ENCODE measurements at places on chromosomes 5 and 9. TPM values are rescaled to one million over a fixed set of nuclear protein-coding genes. Genes with fewer than 3 reads are reported as not detected.

- DNase-seq, result no peak
Observed at GRCh38 chr5:151002250-151002649, 18.1 kb upstream of the GPX3 start.

The PKD2L2 gene
- not detected for total RNA-seq

- no peak for DNase-seq
Observed at GRCh38 chr9:100219347-100219746, 120.3 kb downstream of the INVS start.

GRCh38 chr5:23001120-23001519, 148.0 kb upstream of the CDH12 start:
- no peak for DNase-seq

The PPP3R2 gene
- not detected for total RNA-seq

DNA sequence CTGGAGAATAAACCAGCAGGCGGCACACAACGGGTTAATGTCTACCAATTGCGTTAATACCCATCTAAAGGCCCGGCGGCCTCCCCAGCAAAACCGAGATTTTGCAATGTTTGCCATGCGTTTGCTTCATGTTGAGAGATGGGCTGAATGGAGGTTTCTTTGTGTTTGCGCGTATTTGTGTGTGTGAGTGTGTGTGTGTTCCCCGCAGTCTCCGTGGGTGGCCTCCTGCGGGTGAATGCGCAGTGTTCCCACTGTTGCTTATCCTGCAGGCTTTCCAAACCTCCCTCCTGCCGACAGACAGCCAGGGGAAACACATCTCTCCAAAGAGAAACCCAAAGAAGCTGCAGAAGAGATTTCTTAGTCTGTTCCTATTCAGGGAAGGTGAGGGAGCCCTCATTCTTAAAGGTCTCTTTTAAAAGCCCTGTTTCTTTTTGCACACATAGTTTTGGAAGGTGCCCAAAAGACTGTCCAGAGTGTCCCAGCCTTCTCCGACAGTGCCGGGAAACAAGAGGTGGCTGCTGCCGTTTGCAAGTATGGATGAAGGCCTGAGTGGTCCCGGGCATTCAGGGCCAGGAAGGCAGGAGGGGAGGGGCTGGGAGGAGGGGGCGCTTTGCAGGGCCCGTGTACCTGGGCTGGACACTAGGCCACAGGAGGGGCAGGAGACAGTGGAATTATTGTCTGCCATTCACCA, 103.8 kb upstream of the ERCC6L2 start:
- DNase-seq, result no peak

The HAPLN1 gene
- total RNA-seq, result not detected

DNA sequence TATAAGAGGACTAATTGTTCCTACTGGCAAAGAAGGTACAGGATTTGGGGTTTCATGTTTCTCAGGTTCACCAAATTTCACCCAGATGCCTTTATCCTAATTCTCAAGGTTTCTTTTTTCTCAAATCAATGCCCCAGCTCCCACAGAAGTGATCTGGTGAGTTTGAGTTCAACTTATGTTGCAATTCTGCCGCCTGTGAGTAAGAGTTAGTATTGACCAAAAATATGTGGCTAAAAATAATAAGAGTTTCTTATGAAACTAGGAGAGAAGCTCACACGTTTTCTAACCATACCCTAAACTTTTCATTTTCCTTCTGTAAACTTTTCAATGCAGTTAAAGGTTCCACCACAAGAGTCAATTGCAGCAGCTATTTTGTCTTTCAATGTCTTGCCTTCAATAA, 15.1 kb downstream of the SLCO6A1 start:
- no peak for DNase-seq

GRCh38 chr9:100052375-100052774, 46.4 kb downstream of the ERP44 start:
- DNase-seq, result no peak

DNA sequence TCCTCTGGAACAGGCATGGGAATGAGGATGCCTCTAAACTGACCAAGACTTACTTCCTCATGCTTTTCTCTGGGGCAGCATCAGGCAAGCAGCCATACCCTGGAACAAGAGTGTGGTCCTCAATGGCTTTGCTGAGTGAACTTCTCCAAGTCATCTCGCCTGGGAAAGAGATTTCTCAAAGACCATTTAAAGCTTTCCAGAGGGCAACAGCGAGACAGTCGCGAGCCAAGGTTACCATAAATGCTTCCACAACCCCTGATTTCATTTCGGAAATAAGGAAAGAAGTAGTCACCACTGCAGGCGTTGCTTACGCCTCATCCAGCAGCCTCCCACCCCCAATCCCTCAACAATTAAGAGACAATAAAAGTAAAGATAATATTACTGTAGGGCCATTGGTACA, 1.1 kb upstream of the SNCAIP start:
- no peak for DNase-seq

The EQTN gene
- total RNA-seq, result not detected

- DNase-seq, result no peak
Observed at GRCh38 chr5:67669916-67670315, 473.3 kb upstream of the CD180 start.

DNA sequence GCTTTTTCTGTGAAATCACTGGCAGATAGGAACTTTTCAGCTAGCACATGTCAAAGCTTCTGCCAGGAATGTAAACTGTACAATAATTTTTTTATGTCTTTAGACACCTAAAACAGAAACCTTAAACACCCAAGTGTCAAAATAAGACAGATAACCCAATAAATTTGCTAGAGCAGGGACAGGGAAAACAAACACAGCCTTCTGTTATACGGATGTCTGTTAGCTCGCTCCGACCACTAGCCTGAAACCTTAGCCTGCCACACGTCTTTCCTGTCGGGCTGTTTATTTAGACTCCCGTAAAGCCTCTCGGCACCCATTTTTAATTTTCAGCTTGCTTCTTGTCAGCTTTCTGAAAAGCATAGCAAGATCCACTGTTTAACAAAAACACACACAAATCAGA, 355.4 kb upstream of the SLC24A2 start:
- DNase-seq, result no peak

DNA sequence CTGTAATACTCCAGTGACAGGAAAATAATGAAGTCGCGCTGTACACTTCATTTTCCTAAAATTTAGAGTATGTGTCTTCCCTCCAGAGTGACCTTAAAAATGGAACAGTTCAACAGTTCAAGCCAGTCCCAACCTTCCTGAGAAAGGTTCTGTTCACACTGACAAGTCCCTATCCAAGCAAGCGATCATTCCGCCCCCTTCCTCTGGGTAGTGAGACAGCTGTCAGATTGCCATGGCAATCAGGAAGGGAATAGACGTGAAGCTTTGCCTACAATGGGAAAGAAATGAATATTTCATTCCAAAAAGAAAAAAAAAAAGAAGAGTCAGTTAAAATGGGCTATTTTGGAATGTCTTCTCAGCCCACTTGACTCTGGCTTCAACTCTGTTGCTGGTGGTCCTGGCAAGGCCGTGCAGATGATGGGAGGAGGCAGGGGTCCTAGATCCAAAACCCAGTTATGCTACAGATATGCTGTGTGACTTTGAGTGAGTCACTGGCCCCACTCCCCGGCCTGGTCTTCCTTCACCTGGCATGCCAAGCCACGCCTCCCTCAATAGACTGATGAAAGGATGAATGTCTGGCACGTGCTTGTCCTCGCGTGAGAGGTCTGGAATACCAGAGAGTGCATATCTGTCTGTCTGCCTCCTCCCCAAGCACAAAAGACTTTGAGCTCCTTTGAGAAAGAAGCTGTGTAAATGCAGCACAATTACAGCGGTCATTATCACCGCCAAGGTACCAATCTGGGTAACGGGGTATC, 165.8 kb upstream of the WWC1 start:
- no peak for DNase-seq

- no peak for DNase-seq
Observed at GRCh38 chr9:8408575-8409190, 609.1 kb upstream of the DMAC1 start.

- DNase-seq, result no peak
Observed at GRCh38 chr5:125331987-125332598, 585.7 kb upstream of the ZNF608 start.

The MSMP gene
- 1.4 TPM for total RNA-seq

The CNTLN gene
- total RNA-seq, result 0.11 TPM

GRCh38 chr5:163642904-163643303, 137.5 kb downstream of the MAT2B start:
- no peak for DNase-seq

GRCh38 chr5:179975713-179976134, 68.0 kb upstream of the TBC1D9B start:
- DNase-seq, result no peak

All from activated T-cell treated with anti-CD3 and anti-CD28 coated beads, Interleukin-2, amount 50 U/mL, for 4 hours (primary cell).